Cerebellar nuclear complex (tissue), 1 donor: ENCODE measurements at places on chromosomes 6 and 20.

DNA sequence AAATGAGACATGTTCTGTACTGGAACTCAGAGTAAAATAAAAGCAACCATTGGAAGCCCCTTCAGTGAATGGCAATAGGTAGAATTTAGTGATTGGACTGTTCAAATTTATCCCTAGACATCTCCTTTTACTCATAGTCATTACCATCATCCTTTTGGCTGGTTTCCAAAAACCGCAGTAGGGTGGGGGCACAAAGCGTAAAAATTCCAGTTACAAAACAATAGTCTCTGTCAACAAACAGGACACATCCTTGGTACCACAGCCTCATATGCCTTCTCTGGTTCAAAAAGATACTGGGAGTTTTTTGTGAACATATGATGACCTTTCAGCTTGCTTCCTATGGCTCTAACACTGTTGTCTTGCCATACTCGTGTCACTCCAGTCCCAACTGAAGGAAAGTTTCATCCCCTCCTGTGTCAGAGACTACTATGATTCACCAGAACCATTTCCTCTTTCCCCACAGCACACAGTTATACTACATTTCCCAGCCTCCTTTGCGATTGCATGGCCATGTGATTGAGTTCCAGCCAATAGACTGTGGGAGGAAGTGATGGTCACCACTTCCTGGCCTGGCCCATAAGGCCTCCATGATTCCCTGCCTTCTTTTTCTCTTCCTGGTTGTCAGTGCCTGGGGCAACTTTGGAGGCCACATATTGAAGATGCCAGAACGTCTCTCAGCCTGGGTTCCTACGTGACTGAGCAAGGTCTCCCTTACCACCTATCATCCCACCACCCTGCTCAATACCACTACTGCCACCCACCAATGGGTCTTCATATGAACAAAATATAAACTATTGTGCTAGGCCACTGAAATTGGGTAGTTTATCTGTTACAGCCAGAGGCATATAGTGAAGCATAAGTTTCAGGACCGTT lies 162.4 kb downstream of the ID4 start:
- no peak for DNase-seq

DNA sequence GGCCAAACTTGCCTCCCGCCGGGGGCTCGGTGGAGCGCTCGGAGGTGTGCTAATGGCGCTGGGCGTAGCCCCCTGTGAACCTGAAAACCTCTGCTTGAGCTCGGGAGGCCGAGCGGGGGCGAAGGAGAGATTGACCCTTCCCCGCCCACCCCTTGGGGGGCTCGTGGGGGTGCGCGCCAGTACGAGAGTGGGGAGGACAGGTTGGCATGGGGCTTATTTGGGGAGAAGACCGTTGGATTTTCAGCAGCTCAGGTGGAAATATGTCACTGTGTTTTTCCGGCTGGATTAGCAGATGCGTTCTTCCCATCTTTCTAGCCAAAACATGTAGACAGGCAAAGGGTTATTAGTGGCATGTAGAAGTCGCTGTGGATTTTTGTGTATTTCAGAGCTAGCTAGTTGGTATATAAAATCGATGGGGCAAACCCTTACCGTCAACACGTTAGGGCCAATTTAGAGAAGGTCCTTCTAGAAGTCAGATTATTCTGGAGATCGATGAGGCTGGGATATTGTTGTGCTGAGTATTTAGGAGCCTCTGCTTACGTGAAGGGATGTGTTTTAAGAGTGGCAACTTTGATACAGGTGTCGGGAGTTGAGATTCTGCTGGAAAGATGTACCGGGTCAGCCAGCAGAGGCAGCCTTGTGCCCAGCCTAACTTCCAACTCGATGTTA lies 525 bp downstream of the NCOA7 start:
- DNase-seq, result no peak

- no peak for DNase-seq
Measured at GRCh38 chr20:45070932-45071632, 29.8 kb downstream of the KCNS1 start.

DNA sequence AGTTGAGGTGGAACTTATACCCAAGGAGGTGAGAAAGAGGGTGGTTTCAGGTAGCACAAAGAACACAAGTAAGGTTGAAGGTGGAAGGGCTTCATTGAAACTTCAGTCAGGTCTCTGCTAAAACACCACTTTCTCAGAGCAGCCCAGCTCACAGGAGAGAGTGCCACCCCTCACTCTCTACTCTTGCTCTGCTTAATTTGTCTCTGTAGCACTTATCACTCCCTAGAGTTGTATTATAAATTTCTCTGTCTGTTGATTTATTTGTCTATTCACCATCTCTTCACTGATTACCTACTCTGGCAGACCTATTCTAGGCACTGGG lies 353.8 kb upstream of the CNR1 start:
- DNase-seq, result no peak

DNA sequence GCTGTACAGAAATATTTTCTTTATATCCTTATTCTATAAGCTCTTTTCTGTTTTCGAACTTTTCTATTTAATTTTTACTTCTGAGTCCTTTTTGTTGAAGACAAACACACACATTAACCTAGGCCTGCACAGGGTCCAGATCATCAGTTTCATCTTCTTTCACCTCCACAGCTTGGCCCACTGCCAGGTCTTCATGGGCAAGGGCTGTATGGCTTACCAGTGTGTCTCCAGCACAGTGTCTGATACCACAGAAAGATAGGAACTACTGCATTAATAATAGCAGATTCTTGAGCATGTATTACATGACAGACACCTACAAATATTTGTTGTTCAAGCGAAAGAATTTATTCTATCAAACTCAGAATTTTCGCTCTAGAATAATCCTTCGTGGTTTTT lies 24.4 kb downstream of the QKI start:
- no peak for DNase-seq
